ENCODE measurements at places on chromosomes 7 and 10. TPM values are rescaled to one million over a fixed set of nuclear protein-coding genes. Genes with fewer than 3 reads are reported as not detected.

UCMA gene
- total RNA-seq = not detected

INA gene
- 13.0 TPM for total RNA-seq

ZNF488 gene
- total RNA-seq = under 0.01 TPM

AQP1 gene
- total RNA-seq = 36.2 TPM

TWIST1 gene
- total RNA-seq = 322 TPM

FBXW4 gene
- 69.3 TPM for total RNA-seq

Data from hair follicle dermal papilla cell (primary cell).